ENCODE measurements at places on chromosomes 1 and 21.

GRCh38 chr1:151715726-151716404 is 738 bp downstream of the CELF3 start:
- no peak for DNase-seq

GRCh38 chr1:200640963-200641401 is 20.4 kb upstream of the KIF14 start:
- no peak for DNase-seq

- no peak for DNase-seq
Measured at GRCh38 chr1:162991444-162991843, 77.7 kb upstream of the RGS4 start.

GRCh38 chr1:55927702-55928290 is 651.6 kb downstream of the PLPP3 start:
- no peak for DNase-seq

- no peak for DNase-seq
Measured at GRCh38 chr21:38857152-38857825, 51.6 kb downstream of the ETS2 start.

GRCh38 chr1:63921359-63921758 is 147.5 kb downstream of the ROR1 start:
- DNase-seq = no peak

DNA sequence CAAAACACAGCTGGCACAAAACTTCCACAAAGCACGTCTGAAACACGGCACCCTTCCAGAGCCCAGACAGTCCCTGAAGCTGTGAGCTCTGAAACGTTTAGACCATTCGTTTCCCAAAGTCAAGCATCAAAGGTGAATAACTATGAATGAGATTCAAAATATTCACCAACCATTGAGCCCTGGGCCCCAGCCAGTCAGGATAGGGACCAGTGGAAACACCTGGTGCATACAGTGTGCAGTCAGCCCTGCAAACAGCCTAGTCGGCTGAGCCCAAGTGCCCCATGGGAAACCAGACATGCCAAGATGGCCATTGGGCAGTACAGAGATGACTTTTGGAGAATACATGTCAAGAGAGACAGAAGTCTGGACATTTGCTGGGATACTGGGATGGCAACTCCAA is 90.4 kb upstream of the EDN2 start:
- DNase-seq = no peak

- DNase-seq = no peak
Measured at GRCh38 chr1:53043271-53043670, 18.7 kb upstream of the PODN start.

DNA sequence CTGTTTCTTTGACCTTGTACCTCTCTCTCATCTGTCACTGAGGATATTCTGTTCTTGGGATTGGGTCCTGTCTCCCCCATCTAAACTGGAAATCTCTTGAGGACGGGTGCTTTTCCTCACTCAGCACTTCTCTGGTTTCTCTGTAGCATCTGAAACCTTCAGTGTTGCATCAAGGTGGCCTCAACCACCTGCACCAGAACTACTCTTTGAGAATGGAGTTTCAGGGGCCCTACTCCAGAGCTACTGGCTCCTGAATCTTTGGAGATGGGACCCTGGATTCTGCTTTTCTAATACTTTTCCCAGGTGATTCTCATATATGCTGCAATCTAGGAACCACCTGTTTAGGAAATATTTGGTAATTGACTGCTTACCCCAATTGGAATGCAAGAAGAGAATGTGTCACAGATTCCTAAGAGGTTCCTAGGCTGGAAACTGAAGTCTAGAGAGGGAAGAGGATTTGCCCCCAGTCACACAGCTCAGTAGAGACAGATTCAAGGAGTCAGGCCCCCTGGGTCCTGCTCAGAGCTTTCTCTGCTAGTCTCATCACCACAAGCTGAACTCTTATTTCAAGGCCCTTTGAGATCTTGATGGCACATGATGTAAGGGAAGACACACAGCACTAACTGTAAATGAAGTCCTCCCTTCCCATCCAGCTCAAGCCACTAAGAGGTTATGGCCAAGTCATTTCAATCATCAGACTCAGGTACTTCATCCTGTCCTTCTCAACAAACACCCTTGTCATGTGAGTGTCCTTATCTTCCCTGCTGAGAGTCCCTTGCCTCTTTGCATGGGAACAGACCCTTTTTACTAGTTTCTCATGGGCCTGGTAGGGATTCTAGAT is 48.7 kb downstream of the EIF2D start:
- DNase-seq = no peak

DNA sequence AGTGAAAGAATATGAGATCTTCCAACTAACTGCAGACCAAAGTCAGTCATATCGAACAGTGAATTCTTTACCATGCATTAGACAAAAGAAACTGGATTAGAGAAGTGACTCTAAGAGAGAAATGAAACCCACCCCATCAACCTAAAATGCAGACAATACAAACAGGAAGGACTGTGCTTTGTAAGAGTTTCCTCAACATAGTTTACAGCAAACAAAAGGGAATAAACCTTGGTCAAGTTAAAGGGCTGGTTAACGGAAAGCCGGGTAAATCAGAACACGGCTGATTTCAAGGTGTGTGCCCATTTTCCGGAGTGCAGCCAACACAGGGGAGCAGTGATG is 39.2 kb downstream of the SIPA1L2 start:
- DNase-seq = no peak

DNA sequence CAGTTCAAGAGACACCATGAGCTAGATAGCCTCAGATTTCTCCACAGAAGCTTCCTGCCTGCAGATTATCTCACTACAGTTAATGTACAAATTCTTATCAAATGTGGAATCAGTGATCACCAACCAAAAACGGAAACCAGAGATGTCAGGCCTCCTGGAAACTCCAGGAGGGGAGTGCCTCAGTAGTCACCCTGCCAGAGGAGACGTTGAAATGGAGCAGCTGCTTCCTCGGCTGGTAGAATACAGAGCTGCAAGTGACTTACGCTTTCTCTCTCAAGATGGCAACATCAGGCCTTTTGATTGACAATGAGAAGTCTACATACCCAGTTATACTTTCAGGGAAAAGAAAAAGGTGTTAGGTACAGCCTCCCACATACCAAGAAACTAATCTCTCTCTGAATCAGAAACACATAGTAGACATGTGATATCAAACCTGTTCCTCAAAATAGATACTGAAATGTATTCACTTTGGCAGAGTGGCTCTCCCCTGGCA is 52.2 kb downstream of the ACP6 start:
- DNase-seq = no peak

DNA sequence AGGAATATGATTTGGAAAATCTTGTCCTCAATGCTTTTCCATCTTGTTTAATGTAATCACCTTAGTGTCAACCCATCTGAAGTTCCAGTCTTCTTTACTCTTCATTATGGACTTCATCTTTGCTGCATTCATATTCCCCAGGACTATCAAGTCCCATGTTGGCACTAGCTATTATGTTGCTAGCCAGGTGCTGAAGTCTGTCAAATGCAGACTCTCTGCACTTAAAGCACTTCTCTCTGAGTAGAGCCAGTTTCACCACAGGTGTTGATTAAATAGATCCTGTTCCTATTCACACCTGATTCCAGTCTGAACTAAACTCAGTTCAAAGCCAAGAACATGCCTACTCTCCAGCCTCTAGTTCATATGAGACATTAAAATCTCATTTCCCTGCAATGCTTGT is 75.0 kb upstream of the PKN2 start:
- DNase-seq = no peak

GRCh38 chr1:77989744-77990143 is 10.9 kb upstream of the FUBP1 start:
- no peak for DNase-seq

- no peak for DNase-seq
Measured at GRCh38 chr21:19507682-19508260, 1104.2 kb upstream of the TMPRSS15 start.

DNA sequence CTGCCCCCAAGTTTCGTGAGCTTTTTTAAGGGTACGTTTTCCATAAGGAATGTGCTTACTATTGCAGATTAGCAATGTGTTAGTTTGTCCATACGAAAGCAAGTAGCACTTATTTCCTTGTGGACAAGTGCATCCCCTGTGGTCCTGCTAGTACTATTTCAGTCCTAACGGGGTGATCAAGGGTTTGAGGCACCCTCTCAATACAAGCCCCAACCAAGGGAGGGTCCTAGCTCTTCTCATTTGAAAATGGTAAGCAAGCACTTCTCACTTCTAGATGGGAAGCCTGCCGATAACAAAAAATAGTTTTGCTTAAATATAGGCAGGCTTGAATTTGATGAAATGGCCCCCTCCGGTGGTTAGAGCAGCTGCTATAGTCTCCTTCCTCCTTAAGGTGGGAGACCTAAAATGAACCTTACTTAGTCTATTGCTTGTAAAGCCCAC is 64.0 kb upstream of the HMCN1 start:
- DNase-seq = no peak

GRCh38 chr21:42047821-42048613 is 23.1 kb upstream of the UMODL1 start:
- DNase-seq = peak; percentile 68

DNA sequence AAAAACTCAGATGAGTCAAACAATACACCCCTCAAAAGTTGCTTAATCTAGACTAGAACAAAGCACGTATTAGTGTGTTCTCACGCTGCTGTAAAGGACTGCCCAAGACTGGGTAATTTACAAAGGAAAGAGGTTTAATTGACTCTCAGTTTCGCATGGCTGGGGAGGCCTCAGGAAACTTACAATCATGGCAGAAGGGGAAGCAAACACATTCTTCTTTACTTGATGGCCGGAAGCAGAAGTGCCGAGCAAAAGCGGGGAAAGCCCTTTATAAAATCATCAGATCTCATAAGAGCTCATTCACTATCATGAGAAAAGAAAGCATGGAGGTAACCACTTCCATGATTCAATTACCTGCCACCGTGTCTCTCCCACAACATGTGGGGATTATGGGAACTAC is 10.1 kb downstream of the JAM2 start:
- DNase-seq = no peak

Data from left hindlimb (tissue), 1 donor.